CD4-positive, alpha-beta T cell treated with Interleukin-17A for 1 hour (primary cell): ENCODE measurements at places on chromosomes 2 and 18.

DNA sequence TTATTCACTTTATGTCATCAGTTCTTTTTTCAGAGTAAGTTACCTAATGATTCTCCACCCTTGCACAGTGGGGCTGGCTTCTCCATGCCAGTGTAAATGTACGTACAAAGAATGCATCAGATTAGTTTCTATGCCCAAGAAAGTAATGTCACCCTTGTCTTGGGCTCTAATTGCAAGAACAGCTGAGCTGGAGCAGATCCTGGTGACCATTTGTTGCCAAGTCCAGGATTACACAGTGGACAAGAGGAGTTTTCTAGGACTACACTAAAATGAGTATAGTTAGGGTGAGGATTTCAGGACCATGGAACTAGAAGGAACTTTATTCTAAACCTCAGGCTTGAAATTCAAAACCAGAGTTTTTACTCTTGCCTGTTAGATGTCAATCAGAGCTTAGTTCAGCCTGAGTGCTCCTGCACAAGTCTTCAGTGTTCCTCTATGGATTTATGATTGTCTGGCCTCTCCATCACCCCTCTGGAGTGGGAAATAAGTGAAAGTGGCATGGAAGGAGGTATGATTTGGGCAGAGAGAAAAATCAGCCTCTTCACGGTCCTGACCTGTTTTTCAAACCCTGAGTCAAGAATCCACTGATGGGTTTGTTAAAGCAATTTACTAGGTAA, 29.8 kb downstream of the PCBP1 start:
- DNase-seq = no peak

DNA sequence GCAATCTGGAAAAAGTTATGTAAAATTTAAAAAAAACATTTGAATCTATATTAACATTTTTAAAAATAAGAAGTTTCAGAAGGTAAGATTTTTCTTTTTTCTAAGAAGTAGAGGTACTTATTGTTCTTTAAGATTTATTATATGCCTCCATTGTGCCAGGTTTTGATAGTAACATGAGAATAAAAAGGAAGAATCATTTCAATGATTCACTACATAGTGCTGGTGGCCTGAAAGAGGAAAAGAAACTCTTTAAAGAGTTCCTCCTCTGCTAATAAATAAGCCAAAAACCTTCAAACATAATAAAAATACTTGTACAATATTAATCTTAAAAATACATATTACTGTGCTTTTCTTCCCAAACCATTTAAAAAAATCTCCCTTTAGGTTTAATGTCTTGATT, 69.0 kb downstream of the ANKRD44 start:
- DNase-seq = no peak

DNA sequence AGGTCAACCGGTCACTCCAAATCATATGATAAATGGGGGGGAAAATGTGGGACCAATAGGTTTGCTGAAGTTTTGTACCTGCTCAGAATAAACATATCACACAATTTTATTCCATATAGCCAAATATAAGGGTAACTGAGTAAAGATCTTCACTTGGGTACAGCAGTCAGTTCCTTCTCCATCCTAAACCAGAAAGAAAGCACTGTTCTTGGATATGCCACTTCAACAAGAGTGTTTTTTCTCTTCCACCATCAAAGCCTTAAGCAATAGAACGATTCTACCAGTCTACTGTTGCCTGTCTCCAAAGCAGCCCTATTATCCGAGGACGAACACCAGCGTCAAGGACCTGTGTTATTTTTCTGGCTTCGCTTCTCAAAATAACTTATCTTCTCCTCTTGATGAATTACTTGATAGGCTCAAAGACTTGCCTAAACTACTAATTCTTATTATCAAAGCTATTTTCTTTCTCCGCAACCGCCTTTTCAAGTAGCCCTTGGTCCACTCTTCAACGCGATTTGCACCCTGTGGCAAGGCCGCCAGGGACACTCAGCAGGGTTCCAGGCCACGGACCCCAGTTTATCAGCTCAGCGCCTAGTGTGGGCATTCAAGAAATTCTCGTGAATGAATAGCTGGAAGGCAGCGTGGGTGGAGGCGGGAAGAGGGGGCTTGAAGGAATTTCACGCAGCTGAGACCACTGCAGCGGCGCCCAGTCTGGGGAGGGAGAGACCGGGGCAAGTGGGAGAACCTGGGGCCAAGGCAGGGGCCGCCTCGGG, 646 bp downstream of the ALS2 start:
- DNase-seq = peak; percentile 5

- DNase-seq = no peak
Measured at GRCh38 chr2:9941196-9941995, 10.1 kb upstream of the GRHL1 start.

GRCh38 chr2:118051826-118052358, 36.4 kb upstream of the INSIG2 start:
- DNase-seq = no peak

DNA sequence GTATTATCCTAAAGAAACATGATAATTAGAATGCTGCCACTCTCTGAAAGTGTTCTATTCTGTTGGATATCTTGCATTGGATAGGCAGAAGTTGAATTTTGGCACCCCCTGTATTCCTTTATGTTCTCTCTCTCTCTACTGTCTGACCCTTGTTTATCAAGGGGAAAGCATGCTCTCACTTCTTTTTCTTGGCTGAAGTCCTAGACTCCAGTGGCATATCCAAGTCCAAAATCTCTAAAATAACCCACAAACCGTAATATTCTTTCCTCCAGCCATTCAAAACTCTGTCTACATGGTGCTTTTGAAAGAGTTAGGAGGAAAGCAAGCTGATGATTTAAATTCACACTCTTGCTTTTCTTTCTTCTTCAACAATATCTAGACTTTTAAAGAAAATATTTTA, 669.7 kb downstream of the TDRD15 start:
- DNase-seq = no peak

GRCh38 chr2:241268716-241269445, 46.6 kb downstream of the HDLBP start:
- DNase-seq = no peak

GRCh38 chr18:73040247-73040646, 172.5 kb upstream of the NETO1 start:
- no peak for DNase-seq

GRCh38 chr2:5691221-5691984, 781 bp upstream of the SOX11 start:
- no peak for DNase-seq

- no peak for DNase-seq
Measured at GRCh38 chr2:159922563-159922962, 124.6 kb upstream of the CD302 start.

- DNase-seq = no peak
Measured at GRCh38 chr2:86274918-86275275, 62.5 kb downstream of the REEP1 start.

DNA sequence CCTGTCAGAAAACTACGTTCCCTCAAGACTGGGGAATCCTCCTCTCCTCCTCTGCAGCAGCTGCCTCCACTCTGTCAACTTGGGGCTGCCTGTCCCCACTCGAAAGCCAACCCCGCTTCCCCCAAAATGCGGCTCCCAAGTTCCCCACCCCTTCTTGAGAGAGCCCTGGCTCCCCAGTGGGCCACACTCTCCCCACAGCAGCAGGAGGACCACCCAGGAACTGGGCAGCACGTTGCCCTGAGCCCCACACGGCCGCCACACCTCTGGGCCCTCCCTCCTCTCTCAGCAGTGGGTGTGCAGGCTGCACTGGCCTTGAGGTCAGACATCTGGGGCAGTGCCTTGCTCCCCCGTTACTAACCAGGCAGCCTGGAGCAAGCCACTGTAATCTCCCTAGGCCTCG, 9.6 kb upstream of the TEX51 start:
- DNase-seq = no peak

DNA sequence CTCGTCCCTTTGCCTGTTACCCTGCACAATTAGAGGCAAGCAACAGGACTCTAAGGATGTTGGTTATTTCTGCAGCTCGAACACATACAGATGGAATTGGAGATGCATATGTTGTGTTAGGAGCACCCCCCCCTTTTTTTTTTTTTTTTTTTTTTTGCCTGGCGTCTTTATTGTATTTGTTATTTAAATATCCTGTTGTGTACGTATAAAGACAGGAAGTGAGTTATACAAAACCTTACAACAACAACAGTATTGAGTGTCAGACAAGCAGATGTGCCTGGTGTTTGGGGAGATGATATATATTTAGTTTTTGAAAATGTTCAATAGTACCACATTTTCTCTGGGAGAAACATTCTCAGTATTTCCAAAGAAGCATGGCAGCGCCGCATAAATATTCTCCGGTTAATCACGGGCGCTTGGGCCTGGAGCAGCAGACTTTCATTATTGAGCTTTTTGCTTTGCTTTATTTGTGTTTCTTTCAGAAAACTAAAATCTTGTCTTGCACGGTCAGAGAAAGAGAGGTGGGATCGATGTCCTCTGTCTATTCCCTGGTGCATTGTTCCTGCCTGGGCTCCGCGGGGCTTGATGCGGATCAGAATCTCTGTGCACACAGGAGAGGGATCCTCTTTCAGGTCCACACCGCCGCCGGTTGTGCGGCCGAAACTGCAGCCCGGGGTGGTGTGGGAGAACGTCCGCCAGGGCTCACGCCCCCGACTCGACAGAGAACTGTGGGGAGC, 23.2 kb upstream of the ZNF516 start:
- no peak for DNase-seq

DNA sequence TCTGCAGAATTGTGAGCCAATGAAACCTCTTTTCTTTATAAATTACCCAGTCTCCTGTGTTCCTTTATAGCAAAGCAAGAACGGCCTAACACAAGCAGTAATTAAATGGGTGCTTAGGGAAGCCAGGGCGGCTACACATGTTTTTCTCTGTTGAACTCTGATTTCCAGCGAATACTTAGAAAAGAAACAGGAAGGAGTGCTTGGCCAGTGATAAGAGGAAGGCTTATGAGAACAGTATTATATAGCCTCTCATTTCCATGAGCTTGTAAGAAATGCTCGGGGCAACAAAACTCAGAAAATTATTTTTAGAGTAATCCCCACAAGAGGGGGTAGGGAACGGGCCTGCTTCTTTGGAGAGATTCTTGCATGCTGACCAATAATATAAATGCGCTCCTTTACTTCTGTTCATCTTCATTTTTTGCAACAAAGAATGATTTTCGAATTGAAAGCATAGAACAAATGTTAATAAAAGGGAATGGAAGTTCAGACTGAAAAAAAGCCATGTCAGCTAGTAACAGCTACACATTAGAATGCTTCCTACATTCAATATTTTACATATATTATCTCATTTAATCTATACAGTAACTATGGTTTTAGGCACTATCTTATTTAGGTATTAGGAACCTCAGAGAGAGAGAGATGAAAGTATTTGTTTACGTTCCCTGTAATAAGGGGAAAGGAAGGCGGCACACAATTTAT, 49.7 kb upstream of the CCDC85A start:
- DNase-seq = no peak

- DNase-seq = no peak
Measured at GRCh38 chr2:31937741-31938140, 73.1 kb downstream of the MEMO1 start.

DNA sequence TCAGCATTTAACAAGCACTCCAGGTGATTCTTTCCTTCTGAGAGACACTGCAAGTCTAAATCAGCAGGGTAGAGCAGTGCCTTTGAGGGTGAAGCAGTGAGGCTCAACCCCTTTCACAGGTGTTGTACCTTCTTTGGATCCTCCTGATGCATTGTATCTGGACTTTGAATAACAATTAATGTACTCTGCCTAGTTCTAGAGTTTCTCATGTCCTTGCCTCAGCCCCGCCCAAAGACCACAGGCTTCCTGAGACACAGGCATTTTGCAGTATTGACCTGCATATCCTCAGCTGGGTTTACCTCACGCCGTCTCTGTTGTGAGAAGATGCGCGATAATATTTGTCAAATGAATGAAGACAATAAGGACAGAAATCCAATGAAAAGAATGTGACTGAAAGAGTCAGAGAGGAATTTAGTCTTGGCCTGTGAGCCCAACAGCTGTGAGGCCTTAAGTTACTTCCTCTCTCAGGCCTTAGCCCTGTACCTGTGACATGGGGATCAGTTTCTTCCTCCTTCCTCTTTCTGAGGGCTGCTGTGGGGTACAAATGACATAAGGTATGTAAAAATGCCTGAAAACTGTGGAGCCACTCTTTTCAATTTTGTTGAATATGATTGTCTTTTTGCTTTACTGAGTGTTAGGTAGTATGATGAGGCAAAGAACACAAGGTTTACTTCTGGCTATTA, 43.7 kb downstream of the WIPF1 start:
- peak; percentile 58 for DNase-seq

- no peak for DNase-seq
Measured at GRCh38 chr2:12347066-12347493, 369.7 kb upstream of the TRIB2 start.

DNA sequence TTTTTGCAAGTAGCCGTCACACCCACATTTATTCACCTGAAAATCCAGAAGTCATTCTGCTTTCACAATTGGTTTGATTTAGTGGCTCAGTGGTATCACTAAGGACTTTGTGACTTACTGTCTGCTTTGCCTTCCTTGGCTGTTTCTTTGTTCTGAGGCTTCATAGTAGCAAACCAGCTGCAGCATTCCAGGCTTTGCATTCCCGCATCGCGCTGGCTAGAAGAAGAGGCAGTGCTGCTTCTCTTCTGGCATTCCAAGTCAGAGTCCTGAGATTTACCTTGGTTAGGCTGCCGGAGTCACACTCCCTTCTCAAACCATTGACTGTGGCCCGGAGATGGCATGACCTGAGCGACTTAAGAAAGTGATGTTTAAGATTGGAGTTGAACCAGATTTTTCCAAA, 35.1 kb downstream of the MYO1B start:
- DNase-seq = no peak

DNA sequence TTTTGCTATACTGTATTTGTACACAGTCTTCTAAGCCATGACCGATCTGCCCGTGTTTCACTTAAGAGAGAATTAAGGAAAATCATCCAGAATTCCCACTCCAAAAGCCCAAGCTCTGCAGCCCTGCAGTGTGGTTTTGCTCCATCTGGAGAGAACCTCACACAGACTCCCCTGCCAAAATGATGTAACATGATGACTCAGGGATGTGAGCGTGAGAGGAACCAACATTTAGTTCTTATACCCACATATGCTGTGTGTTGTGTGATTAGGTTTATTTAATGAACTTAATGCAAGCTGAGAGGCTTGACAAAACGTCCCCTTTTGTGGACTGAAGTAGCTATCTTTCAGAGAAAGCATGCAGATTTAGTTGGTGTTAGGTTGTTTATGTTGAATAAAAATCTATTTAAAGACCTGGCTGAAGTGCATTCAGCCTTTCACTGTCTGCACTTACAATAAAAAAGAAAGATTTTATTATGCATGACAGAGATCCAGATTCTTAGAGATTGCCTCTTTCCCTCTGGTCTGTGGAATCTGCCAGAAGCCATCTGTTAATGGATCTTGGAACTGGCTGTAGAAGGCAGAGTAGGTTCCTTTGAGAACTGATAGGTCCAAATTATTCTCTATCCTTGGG, 6.3 kb downstream of the RAB12 start:
- no peak for DNase-seq
